Hematopoietic multipotent progenitor cell treated with erythropoietin and hydrocortisone succinate and interleukin-3 and kit ligand, for 4 days (in vitro differentiated cells): ENCODE measurements at places on chromosomes 12 and 14.

- DNase-seq: peak; percentile 93
Observed at GRCh38 chr12:32047357-32048212, 59.1 kb upstream of the BICD1 start.

DNA sequence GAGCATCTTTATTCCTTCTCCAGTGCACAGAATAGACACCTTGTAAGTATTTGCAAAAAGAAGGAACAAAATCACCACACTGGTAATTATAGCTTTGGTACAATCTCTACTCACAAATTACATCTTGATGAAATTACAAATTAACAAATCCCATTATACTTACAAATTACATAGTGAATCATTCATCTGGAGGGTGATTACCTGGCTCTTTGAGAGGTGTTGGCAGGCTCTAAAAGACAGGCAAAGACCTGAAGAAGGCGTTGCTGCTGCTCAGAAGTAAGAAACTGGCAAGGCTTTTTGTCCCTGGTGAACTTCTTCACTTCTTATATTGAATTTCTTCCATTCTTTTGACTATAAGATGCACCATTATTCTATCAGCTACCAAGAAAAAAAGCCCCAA, 21.7 kb upstream of the LMNTD1 start:
- DNase-seq: no peak

GRCh38 chr12:110179291-110179690, 55.1 kb downstream of the IFT81 start:
- DNase-seq: no peak

DNA sequence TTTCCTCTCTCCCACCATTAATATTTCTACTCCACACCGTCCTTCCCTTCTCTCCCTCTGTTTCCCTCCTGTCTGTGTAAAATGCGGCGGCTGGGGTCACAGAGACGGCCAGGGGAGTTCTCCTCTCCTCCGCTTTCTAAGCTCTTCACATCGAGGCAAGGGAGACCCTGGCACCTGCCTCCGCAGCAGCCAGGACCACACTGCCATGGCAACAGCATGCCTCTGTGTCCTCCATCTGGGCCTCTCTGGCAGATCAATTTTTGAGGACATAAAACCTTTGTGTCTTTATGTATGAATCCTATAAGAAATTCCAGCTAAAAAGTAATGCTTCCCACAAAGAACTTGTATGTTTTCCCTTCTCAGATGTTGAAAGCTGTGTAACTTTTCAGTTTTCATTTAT, 41.4 kb downstream of the DYRK4 start:
- no peak for DNase-seq
